Activated CD4-positive, alpha-beta T cell treated with anti-CD3 and anti-CD28 coated beads for 24 hours (primary cell): ENCODE measurements at places on chromosomes 16 and 17.

GRCh38 chr17:40251576-40251975, 32.5 kb downstream of the WIPF2 start:
- no peak for DNase-seq

- DNase-seq, result no peak
Measured at GRCh38 chr16:88015806-88016140, 64.5 kb downstream of the BANP start.

DNA sequence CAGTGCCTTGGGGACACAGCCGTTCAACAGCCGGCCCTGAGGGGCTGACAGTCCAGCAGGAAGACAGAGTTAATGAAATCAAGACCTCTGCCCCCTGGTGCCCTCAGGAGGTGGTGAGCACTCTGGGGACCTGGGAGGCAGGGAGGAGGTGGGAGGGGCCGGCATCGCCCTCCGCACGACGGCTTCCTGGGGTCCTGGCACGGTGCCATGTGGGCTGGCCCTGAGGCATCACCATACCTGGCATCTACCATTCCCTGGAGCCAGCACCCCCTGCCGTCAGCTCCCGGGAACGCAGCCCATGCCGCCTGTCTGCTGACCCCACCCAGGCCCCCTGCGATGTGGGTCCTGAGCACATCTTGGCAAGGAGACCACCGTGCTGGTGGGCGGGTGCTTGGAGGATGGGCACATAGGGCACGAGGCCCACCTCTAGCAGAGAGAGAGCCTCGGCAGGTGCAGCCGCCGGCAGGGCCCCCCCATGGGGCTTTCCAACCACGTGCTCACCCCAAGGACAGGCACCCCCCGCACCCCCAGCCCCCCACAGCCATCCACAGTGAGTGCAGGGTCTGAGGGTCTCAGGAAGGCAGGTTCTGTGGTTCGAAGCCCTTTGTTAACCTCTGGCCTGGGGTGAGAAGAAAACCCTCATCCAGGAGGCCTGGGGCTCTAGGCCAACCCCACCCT, 52.5 kb downstream of the ZFPM1 start:
- peak; percentile 31 for DNase-seq

DNA sequence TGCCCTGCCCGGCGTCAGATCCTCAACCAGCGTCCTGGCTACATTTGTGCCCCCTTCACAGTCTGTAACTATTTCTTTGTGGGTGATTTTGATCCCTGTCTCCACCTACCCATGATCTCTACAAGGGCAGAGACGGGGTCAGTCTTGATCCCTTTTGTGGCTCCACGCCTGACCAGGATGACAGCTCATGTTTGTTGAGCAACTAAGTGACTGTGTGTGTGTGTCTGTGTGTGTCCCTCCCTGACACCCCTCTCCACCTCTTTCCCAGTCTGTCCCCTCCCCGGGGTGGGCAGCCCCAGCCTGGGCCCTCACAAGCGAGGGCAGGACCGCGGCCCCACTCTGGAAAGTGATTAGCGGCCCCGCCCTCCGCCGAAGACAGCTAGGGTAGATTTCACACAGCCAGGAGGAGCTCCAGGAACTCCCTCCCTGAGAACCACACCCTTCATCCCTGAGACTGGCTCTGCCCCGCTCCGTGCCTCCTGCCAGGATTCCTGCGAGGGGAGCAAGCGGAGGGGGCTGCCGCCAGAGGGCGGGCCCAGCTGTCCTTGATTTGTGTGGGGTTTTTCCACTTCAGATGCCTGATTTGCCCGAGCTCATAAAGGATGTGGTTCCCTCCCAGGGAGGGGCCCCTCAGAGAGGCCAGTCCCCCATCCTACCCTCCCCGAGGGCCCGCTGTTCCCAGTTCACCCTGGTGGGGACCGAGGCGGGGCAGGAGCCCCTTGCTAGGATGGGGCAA, 5.3 kb upstream of the HS3ST6 start:
- DNase-seq, result no peak

- no peak for DNase-seq
Measured at GRCh38 chr17:2892305-2892971, 96.2 kb downstream of the RAP1GAP2 start.

DNA sequence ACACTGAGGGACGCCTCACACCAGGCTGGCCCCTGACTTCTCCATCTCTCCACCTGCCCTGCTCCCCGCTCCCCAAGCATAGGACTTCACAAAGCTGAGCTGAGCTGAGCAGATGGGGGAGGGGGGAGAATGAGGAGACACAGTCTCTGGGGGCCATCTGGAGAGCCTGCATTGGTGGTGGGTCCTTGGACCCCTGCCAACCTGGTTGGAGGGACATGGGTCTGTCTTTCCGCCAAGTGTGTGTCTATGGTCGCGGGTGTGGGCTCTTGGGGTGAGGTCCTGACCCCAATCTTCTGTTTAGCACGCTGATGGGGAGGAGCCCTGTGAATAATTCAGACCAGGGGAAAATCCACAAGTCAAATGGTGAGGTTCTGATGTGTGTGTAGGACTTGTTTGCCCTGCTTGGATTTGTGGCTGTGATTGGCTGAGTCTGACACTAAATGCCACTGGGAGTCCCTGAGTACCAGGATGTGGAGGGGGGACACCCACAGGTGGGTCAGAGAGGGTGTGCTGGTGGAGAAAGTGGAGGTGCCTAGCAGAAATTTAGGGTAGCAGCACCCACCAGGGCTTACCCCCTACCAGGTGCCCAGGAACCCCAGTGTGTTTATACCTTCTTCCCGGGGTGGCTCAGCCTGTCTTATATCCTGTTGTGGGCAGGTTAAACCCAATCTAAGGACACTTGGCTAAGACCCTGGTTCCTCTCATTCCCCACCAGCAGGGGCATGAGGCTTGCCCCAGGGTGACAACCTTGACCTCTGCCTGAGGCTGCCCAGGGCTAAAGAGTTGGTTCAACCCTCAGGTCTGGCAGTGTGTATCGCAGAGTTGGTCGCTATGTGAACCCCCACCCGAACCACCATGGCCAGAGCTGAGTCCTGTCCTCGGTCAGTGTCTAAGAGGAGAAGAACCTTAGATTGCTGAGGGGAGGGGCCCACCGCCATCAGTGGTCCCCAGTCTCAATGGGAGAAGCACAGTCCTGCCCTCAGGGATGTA, 2.1 kb downstream of the FMNL1 start:
- DNase-seq, result no peak

DNA sequence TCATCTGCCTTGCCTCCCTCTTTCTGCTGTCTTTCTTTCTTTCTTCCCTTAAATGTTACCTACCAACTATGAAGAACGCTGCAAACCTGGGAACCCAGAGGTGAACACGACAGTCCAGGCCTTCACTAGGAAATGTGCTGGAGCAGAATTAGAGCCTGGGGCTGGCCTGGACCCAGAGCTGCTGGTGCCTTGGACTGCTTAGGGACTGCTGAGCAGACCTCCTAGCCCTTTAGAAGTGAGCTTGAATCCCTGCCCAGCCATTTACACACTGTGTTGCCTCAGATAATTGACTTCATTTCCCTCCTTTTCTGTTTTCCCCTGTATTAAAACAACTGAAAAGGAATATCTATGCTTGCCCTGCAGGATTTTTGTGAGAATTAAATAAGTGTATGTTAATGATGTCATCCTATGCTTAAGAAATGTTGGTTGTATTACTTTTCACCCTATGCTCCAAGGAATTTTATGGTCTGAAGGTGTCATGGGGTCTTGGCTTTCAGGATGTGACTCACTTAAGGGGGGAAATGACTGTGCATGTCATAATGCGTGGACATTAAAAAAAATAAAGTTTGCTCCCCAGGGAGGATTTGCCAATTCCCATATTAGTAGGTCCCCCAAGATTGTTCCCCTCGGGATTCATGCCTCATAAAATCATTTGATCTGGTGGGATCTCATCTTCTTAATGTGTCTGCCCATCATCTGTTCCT, 11.5 kb downstream of the CDH13 start:
- DNase-seq, result no peak

- no peak for DNase-seq
Measured at GRCh38 chr16:78237841-78238240, 138.4 kb downstream of the WWOX start.

GRCh38 chr17:45341533-45342158, 24.8 kb upstream of the MAP3K14 start:
- DNase-seq, result no peak

DNA sequence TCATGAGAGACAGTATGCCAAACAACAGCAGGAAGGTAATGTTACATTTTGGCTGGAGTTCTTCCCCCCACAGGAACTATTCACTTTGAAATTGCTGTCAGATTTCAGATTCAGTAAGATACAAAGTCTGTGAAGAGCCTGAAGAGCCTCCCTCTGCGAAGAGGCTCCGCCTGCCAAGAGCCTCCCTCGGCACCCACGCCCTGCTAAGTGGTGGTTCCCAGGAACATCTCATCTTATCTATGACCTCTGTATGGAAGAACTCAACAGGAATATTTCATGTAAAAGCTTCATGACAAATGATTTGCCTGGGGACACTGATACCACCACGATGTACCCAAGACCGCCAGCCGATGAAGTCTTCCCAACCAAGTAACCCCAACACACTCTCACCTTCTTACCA, 3.2 kb downstream of the ZC3H7A start:
- no peak for DNase-seq

DNA sequence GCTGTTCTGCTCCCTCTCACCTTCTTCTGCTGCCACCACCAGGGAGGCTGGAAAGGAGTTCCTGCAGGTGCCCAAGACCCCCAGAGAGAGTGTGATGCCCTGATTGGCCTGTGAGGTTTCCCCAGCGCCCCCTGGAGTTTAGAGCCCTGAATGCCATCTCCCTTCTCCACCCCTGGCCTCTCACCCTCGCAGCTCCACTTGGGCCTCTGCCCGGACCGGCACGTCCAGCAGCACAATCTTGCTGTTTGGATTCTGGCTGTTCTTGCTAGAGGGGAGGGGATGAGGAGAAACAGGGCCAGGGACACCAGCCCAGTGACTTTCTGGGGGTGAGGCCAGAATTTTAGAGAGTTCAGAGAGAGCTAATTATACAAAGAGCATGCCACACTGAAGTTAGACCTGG, 12.5 kb upstream of the FAM171A2 start:
- DNase-seq, result no peak

DNA sequence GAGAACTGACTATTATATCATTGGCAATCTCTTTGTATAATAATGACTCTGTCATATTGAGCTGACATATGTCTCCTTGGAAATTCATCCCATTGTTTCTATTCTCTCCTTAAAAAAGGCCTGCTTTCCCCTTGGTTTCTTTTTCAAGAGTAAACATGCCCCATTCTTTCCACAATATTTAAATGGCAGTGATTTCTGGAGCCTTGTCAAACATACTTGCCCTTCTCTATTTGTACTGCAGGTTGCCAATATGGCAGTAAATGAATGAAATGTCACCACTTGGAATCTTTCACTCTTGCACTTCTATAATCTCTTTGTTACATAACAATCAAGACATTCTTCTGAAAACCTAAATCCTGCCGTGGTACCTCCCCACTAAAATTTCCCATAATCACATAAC, 1265.1 kb upstream of the CDH8 start:
- DNase-seq, result no peak

DNA sequence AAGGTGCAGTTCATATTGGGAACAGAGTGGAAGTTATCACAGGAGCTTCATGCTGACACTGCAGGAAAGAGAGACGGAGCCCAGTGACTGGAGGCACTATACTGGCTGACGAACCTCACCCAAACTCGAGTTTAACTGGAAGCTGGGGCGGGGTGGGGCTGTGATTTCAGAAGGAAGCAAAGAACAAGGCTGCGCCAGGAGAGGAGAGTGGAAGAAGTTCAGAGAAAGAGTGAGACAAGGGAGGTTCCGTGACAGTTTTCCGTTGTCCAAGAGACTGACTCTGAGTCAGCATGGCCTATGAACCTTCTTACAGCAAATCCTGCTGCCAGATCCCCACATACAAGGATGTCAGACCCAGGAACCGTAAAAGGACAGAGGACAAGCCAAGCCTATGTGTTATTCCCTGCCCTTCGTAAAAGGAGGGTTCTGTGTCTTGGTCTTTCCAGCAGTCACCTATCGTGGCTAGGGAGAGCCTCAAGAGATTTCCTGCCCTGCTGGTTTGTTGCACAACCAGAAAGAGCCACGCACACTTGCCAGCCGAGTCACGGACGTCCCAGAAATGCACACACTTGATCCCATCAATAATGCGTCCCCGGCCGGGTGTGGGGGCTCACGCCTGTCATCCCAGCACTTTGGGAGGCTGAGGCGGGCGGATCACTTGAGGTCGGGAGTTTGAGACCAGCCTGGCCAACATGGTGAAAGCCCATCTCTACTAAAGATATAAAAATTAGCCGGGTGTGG, 5.1 kb downstream of the PITPNA start:
- no peak for DNase-seq

- DNase-seq, result no peak
Measured at GRCh38 chr17:74455025-74455545, 11.3 kb upstream of the CD300A start.

DNA sequence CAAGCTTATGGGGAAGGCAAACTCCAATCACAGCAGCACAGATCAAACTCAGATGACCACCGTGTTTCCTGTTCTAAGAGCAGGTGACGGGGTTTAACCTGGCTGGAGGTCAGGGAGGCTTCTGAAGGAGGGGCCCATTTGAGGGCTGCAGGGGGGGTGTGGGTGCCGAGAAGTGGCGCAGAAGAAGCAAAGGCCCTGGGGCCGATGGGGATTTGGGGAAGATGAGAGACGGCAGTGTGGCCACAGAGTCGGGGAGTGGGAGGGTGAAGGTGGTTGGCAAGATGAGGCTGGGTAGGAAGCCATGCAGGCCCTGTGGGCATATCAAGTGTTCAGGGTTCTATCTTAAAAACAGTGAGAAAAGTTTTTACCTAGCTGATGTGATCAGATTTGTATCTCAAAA, 122.9 kb downstream of the CLEC16A start:
- no peak for DNase-seq

DNA sequence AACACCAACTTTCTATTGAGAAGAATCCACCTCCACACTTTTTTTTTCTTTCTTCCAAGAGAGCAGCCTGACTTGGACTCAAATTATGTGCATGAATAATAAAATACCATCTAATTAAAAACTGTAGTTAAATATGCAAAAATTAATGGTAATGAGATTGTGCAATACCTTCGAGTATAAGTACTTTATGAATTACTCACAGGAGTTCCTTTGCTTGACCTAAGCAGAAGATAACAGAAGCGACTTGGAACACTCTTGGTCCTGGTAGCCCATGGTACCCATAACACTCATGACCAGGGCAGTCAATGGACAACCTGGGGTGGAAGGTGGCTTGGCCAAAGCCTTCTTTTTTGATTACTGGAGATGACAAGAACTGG, 203.5 kb upstream of the IRX3 start:
- no peak for DNase-seq

GRCh38 chr17:10126616-10127501, 71.5 kb downstream of the GAS7 start:
- no peak for DNase-seq

GRCh38 chr16:76574651-76575050, 297.4 kb downstream of the CNTNAP4 start:
- no peak for DNase-seq

GRCh38 chr17:77280304-77281121, 139.7 kb downstream of the SEC14L1 start:
- no peak for DNase-seq

- DNase-seq, result no peak
Measured at GRCh38 chr17:11388054-11388453, 147.0 kb downstream of the SHISA6 start.
